Activated T-cell treated with anti-CD3 and anti-CD28 coated beads for 1 hour (primary cell): ENCODE measurements at places on chromosomes 7 and 10.

GRCh38 chr10:89256340-89256739 is 4.8 kb upstream of the LIPA start:
- DNase-seq = no peak

DNA sequence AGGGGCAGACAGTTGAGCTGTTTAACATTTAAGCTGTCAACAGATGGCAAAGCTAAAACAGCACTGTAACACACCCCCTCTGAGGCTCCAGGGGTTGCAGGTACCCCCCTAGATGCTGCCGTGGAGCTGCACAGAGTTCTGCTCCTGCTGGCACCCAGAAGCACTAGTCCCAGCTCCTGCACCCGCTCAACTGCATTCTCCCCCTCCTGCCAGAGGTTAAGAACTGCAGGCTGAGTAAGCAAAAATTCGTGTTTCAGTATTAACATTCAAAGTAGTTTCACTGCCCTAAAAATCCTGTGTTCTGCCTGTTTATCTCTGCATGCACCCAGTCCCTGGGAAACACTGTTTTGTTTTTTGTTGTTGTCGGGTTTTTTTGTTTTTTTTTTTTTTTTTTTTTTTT is 790.8 kb upstream of the KCND2 start:
- DNase-seq = no peak

DNA sequence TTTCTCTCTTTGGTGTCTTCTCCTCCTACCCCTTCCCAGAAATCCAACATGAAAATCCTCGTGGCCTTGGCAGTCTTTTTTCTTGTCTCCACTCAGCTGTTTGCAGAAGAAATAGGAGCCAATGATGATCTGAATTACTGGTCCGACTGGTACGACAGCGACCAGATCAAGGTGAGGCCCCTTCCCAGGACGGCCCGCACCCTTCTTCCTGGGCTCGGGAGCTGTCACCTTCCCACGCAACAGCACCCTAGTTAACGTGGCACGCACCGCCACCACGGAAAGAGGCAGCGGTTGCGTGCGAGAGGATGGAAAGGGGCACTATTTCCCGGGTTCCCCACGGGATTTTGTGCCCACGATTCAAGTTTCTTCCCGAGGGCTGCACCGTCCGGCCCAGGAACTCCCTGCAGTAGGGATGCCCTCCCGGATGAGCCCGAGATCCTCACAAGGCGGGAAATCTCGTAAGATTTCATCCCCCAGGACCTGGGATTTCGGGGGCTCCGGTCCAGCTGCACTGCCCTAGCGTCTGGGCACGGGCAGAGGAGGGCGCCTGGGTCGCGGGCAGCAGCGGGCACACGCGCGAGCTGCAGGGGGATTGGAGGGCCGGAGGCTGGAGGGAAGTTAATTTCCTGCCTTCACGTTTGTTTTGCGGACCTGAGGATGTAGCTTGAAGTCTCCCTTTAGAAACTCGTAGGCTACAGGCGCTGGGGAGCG is 834 bp downstream of the TAC1 start:
- no peak for DNase-seq

GRCh38 chr10:22623633-22624253 is 90.6 kb downstream of the PIP4K2A start:
- DNase-seq = no peak

- no peak for DNase-seq
Measured at GRCh38 chr10:72285972-72286521, 12.3 kb downstream of the DDIT4 start.
